ENCODE measurements at places on chromosomes 4 and X. TPM values are rescaled to one million over a fixed set of nuclear protein-coding genes. Genes with fewer than 3 reads are reported as not detected.

The WNK3 gene
- 0.42 TPM for total RNA-seq

The CLGN gene
- 0.42 TPM for total RNA-seq

The MAGEB10 gene
- not detected for total RNA-seq

The TRAM1L1 gene
- not detected for total RNA-seq

The SFRP2 gene
- not detected for total RNA-seq

The CACNA1F gene
- 0.31 TPM for total RNA-seq

The GPAT3 gene
- total RNA-seq: 10.1 TPM

The RAI2 gene
- total RNA-seq: 0.31 TPM

The ABCG2 gene
- 0.10 TPM for total RNA-seq

The F8 gene
- 3.6 TPM for total RNA-seq

The GATA1 gene
- total RNA-seq: 1.6 TPM

The HSFX4 gene
- not detected for total RNA-seq

The F9 gene
- not detected for total RNA-seq

The MCTS1 gene
- 14.6 TPM for total RNA-seq

The ARMCX1 gene
- total RNA-seq: 1.9 TPM

The AP1S2 gene
- 170 TPM for total RNA-seq

The SLC30A9 gene
- 29.5 TPM for total RNA-seq

The ZMAT1 gene
- total RNA-seq: 10.2 TPM

The NUDT11 gene
- total RNA-seq: 1.6 TPM

The NPY2R gene
- total RNA-seq: not detected

The CT47C1 gene
- not detected for total RNA-seq

The CDKL2 gene
- total RNA-seq: 0.21 TPM

Measured in mononuclear cell (primary cell).